MM.1S (cell line): ENCODE measurements at places on chromosomes 16 and 17.

- H3K4me3 ChIP-seq: no peak overlapping the region
- no peak overlapping the region for H3K27ac ChIP-seq
- no peaks in the 10 kb centered on the region for H3K36me3 ChIP-seq
Observed at GRCh38 chr17:77646046-77646430, 312.5 kb upstream of the TNRC6C start.

DNA sequence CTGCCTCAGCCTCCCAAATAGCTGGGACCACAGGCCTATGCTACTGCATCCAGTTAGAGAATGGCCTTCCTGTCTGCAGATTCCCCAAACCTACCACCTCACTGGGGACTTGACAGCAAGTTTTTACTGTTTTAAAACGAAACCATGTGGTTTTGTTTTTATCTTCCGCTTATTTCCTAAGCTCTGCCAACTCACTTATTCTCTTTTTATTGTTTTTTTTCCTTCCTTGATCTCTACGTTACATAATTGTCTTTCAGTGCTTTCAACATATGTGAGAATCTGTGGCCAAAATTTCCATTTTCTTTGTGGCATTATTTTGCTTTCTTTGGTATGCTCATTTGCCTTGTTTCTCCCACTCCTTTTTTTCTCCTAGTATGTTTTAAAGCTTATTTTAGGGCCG is 14.6 kb upstream of the SLC38A7 start:
- H3K27me3 ChIP-seq: no peaks in the 10 kb centered on the region
- H3K4me1 ChIP-seq: no peaks in the 10 kb centered on the region
- DNase-seq: no peak
- no peak overlapping the region for H3K27ac ChIP-seq

DNA sequence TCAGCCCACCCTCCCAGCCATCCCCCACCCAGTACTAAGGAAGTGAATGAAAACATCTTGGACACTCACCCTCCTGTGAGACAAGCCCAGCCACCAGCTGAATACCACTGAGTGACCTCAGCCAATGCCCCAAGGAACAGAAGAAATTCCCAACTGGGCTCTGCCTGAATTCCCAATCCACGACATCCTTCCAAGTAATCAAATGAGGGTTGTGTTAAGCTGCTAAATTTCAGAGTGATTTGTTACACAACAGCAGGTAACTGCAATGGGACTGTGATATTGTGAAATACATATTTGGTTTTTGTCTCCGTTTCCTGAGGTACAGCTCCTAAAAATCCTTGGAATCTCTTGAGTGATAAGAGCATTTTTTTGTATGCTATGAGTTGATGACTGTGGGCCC is 578.7 kb upstream of the CDH11 start:
- DNase-seq: no peak
- H3K27ac ChIP-seq: no peak overlapping the region
- H3K36me3 ChIP-seq: no peaks in the 10 kb centered on the region
- no peak overlapping the region for H3K4me3 ChIP-seq
- no peaks in the 10 kb centered on the region for H3K27me3 ChIP-seq

DNA sequence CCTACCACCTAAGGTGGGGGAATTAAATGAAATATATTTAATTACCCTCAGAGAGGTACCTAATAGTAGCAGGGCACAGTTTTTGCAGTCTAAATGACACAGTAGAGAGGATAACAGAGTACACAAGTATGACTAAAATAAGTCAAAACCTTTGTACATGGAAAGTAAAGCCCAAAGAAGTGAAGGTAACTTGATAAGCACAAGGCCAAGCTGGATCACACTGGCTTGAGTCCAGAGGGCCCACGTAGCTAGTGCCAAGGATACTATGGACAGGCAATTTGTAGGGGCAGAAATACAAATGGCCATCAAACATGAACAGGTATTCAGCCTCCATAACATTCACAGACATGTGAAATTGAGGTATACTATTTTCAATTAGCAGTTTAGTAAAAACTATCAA is 7.6 kb downstream of the MYO18A start:
- H3K27ac ChIP-seq: no peak overlapping the region
- no peaks in the 10 kb centered on the region for H3K27me3 ChIP-seq
- no peak for DNase-seq
- peaks cover 11% of the 10 kb centered on the region for H3K4me1 ChIP-seq
- no peak overlapping the region for H3K4me3 ChIP-seq

GRCh38 chr16:88686439-88687253 is at the start of gene SNAI3:
Gene SNAI3 (minus strand): TSS chr16:88686507. CDS start chr16:88686406, 101 bp downstream.
- no peaks in the 10 kb centered on the region for H3K36me3 ChIP-seq
- peak within 1 kb of the TSS; percentile 75 for H3K27ac ChIP-seq
- peak within 1 kb of the TSS; percentile 74 for H3K4me3 ChIP-seq
- peaks cover 13% of the 10 kb centered on the region for H3K4me1 ChIP-seq
- peak; percentile 78 for DNase-seq

DNA sequence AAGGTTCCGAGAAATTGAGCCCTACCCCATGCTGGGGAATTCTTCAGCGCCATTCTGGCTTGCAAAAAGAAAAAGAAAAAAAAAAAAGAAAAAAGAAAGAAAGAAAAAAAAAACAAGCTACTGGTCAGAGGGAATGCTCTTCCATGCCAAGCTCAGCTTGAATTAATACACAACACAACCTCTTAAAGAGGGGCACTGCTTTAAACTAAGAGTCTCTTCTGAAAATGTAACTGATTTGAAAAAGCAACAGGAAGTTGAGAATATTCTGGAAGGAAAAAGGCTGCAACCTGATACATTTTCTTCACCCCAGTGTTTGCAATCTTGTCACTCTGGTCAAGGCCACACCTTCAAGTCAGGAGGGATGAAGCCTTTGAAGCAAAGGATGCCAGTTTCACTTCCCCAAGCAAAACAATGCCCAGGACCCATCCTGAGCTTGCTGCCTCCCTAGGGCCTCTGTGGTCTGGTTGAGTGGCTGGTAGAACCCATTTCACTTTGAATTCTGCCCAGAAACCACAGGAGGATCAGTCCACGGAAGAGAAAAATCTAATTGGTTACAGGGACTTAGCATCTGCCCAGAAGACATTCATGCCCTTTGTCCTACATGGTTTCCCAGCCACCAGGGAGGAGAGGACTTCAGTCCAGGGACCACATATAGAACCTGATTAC is 389.7 kb downstream of the SOX9 start:
- H3K4me3 ChIP-seq: peak overlapping the region; percentile 26; the same call in 1 of the 2 replicates
- DNase-seq: peak; percentile 90
- no peaks in the 10 kb centered on the region for H3K27me3 ChIP-seq
- H3K27ac ChIP-seq: peak overlapping the region; percentile 51; the same call in 1 of the 2 replicates
- no peaks in the 10 kb centered on the region for H3K36me3 ChIP-seq

DNA sequence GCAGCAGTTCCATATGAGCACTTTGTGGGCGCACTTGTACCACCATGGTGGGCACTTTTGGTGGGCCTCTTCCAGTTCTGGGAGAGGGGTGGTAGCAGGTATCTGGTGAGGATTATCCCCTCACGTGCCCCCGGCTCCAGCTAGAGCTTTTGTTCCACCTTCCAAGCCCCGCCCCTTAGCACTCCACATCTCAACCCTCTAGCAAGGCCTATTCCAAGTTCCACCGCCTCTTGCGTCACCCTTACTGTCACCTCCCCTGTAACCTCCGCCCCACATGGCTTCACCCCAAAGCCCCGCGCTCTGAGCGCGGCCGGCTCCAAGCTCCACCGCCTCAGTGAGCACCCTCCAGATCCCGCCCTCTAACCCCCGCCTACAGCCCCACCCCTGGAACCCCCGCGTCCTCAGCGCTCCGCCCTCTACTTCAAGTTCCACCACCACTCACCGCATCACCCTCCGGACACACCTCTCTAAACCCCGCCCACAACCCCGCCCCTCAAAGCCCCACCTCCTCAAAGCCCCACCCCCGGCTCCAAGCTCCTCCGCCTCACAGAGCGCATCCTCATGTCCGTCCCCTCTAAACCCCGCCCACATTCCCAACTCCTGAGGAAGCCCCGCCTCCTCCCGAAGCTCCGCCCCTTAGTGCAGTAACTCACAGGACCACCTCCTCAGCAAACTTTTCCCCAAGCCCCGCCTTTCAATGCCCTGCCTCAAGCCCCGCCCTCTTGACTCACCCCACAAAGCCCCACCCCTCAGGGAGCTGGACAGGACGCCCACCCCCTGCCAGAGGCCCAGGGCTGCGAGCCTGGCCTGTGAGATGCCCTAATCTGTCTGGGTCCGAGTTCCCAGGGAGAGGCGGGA is 11.1 kb downstream of the SCN4A start:
- DNase-seq: peak; percentile 54
- H3K36me3 ChIP-seq: no peaks in the 10 kb centered on the region
- H3K4me3 ChIP-seq: peak overlapping the region; percentile 24; the same call in 1 of the 2 replicates
- H3K27me3 ChIP-seq: no peaks in the 10 kb centered on the region
- 0 out of 2 replicates have a peak, but pooled peaks cover 5% of the 10 kb centered on the region for H3K4me1 ChIP-seq

DNA sequence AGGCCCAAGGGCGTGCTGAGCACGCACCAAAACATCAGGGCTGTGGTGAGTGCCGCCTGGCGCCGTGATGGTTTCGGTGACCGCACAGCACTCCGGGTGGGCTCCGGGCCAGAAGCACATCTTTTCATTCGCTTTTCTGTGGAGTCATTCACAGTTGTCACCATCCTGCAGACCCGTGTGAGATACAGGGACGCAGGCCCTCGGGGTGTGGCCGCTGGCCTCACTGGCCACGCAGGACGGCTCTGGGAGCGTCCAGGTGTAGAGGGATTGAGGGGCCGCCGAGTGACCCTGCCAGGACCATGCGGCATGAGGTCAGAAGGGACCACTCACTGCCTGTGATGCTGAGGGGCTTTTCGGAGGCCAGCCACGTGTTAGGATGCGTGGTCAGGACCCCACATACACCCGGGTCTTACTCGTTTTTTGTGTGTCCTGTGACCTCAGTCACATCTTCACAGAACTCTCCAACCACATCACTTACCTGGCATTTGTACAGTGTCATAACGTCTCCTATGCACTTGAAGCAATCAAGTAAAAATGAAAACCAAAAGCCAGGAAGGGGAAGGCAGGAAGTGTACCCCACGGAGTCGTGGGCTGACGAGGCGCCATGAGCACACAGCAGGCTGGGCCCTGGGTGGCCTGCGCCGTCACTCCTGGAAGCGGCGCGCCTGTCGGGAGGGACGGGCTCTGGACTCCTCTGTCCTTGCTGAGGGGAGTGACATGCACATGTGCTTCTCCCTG is 7.8 kb downstream of the ACSF3 start:
- no peaks in the 10 kb centered on the region for H3K36me3 ChIP-seq
- no peak for DNase-seq
- no peak overlapping the region for H3K27ac ChIP-seq
- H3K4me1 ChIP-seq: no peaks in the 10 kb centered on the region

- no peak for DNase-seq
- peaks cover 10% of the 10 kb centered on the region for H3K4me1 ChIP-seq
Observed at GRCh38 chr17:31598921-31599571, 207.6 kb downstream of the RAB11FIP4 start.

DNA sequence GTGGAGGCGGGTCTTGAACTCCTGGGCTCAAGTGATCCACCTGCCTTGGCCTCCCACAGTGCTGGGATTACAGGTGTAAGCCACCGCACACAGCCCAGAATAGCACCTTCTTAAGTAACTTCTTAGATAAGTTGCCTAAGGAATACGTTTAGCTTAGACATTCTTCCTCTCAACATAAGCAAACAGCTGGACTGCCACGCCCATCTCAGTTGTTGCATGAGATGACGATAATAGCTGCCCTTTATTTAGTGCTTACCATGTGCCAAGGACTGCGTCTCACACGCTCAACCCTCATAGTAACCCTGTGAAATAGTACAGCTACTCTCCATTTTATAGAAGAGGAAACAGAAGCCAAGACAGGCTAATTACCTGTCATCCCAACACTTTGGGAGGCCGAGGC is 11.8 kb downstream of the HASPIN start:
- H3K36me3 ChIP-seq: no peaks in the 10 kb centered on the region
- H3K27me3 ChIP-seq: no peaks in the 10 kb centered on the region
- no peaks in the 10 kb centered on the region for H3K4me1 ChIP-seq
- no peak overlapping the region for H3K4me3 ChIP-seq
- no peak overlapping the region for H3K27ac ChIP-seq

GRCh38 chr17:7380855-7381683 is at the start of gene TNK1:
Gene TNK1 (plus strand): TSS chr17:7381089. CDS start chr17:7382927, 1,838 bp downstream.
- no peak within 1 kb of the TSS for H3K4me3 ChIP-seq
- no peak within 1 kb of the TSS for H3K27ac ChIP-seq
- DNase-seq: no peak
- H3K27me3 ChIP-seq: peaks cover 51% of the 10 kb centered on the region
- peaks cover 4% of the 10 kb centered on the region; the same call in 1 of the 2 replicates for H3K4me1 ChIP-seq

- no peak overlapping the region for H3K27ac ChIP-seq
- no peak overlapping the region for H3K4me3 ChIP-seq
- H3K4me1 ChIP-seq: no peaks in the 10 kb centered on the region
- no peak for DNase-seq
- no peaks in the 10 kb centered on the region for H3K36me3 ChIP-seq
Observed at GRCh38 chr17:28407974-28408306, 1.9 kb upstream of the SLC46A1 start.

- H3K4me3 ChIP-seq: no peak overlapping the region
- DNase-seq: no peak
- peaks cover 5% of the 10 kb centered on the region for H3K4me1 ChIP-seq
- H3K27ac ChIP-seq: no peak overlapping the region
Observed at GRCh38 chr17:81918832-81919545, 1.0 kb upstream of the SIRT7 start.

DNA sequence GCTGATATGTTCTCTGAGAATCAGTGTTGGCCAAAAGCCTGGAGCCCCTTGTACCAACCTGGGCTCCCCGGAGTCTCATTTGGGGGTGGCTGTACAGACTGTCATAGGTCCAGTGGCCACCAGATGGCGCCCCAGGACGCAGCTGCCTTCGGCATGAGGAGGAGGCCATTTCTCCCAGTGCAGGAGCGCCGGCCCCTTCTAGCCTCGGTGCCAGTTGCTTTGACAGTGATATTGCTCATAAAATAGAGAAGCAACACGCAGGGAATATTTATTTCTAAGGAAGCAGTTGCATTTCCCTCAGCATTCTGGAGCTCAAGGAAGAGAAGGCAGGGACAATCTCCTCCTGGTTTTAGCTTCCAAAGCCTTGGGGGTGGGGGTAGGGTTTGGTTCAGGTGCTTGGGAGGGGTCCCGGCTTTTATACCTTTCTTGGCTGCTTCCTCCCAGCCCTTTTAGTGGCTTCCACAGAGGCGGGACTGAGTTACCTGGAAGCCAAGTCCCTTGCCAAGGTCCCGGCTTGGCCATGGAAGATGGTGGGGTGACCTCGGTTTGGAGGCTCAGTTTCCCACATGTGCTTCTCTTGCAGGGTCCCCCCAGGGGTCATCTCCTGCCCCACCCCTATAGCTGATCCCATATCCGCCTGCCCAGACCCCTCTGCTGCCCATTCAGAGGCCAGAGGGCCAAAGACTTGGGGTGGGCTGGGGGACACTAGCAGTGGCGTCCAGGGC is 117.8 kb upstream of the CDC42EP4 start:
- peak; percentile 75 for DNase-seq
- H3K27ac ChIP-seq: no peak overlapping the region
- H3K4me1 ChIP-seq: no peaks in the 10 kb centered on the region
- H3K36me3 ChIP-seq: no peaks in the 10 kb centered on the region

- no peak for DNase-seq
- H3K27ac ChIP-seq: no peak overlapping the region
- no peaks in the 10 kb centered on the region for H3K36me3 ChIP-seq
Observed at GRCh38 chr16:317583-317982, 34.6 kb downstream of the PDIA2 start.

DNA sequence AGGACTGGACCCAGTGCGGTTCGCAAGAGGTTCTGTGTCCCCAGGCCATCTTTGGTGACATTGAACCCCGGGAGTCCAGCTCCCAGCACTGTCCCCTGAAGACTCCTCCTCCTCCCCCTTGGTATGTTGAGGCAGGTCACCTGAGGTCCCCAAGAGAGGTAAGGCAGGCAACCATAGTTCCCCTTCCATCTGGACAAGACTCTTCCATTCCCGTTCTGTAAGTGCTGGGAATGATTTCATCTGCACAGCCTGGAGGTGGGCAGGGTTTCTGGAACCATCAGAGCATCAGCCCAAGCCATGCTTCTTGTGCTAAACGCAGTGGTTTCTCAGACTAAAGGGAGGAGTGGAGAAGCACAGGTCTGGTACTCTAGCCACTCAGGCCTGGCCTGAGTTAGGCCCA is 24.9 kb downstream of the COPZ2 start:
- H3K27me3 ChIP-seq: peaks cover 5% of the 10 kb centered on the region; the same call in 1 of the 2 replicates
- H3K36me3 ChIP-seq: no peaks in the 10 kb centered on the region
- no peak for DNase-seq
- H3K27ac ChIP-seq: no peak overlapping the region
- H3K4me1 ChIP-seq: peaks cover 9% of the 10 kb centered on the region
